ENCODE measurements at places on chromosomes 6 and 20.

DNA sequence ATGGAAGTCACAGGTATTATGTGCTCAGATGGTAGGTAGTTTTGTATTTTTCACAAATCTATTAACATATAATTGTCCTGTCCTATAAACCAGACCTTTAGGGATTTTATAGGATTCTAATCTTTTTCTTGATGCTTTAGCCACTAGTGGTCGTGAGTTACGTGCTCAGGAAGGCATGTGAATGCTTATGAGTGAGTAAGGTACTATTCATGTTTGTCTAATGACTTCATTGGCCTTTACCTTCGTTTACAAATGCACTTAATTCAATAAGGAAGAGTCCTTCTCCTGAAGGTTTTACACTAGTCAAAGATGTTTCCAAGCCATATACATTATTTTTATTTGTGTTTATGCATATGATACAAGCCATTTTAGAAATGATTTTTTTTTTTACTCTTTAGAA lies 23.0 kb downstream of the PACRG start:
- DNase-seq, result no peak

GRCh38 chr20:9220874-9221547 lies 152.1 kb downstream of the PLCB4 start:
- no peak for DNase-seq

DNA sequence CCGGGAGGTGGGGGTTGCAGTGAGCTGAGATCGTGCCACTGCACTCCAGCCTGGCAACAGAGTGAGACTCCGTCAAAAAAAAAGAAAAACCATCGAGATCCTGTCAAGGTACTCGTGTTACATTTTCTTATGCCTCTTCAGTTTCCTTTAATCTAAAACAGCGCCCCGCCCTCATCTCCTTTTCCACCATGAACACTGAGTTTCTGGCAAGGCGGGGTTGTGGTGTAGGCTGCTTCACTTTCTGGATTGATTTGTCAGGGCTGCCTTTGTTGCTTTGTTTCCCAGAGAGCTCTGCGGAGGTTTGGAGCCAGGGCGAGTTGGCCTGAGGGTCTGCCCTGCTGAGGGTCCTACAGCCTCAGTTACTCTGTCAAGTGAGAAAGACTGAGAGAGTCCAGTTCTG lies 8.9 kb downstream of the ITPR3 start:
- no peak for DNase-seq

GRCh38 chr6:24149836-24150235 lies 23.8 kb downstream of the NRSN1 start:
- DNase-seq, result no peak

DNA sequence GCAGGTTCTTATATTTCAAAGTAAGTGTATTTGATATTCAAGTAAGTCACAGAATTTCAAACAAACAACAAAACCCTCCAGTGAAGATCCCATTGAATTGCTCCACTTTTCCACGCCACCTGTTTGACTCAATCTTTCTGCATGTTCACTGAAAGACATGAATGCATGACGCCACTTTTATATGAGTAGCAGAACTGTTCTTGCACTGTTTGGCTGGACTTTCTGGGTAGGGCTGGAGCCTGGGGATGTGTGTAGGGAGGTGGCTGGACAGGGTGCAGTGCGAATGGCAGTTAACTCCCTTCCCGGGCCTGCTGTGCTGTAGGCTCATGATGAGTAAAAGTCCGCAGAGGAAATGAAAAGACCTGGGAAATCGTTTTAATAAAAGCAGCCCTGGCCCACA lies 39.7 kb downstream of the IL20RA start:
- DNase-seq, result no peak

DNA sequence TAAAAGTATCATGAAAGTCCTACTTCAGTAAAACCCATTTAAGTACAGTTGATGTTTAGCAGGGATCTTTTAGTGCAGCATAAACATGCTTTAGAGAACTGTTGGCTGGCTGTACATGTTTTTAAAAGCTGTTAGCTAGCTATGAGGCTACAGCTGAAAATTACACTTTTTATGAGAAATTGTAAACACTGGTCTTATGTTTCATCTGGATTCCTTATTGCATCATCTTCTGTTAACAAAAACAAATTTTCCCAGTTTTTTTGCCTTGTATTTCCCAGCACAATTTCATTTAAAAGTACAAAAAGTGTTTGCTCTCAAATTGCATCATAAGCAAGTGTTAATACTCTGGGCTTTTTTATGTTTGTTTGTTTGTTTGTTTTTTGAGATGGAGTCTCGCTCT lies 18.3 kb upstream of the HLA-E start:
- DNase-seq, result no peak

DNA sequence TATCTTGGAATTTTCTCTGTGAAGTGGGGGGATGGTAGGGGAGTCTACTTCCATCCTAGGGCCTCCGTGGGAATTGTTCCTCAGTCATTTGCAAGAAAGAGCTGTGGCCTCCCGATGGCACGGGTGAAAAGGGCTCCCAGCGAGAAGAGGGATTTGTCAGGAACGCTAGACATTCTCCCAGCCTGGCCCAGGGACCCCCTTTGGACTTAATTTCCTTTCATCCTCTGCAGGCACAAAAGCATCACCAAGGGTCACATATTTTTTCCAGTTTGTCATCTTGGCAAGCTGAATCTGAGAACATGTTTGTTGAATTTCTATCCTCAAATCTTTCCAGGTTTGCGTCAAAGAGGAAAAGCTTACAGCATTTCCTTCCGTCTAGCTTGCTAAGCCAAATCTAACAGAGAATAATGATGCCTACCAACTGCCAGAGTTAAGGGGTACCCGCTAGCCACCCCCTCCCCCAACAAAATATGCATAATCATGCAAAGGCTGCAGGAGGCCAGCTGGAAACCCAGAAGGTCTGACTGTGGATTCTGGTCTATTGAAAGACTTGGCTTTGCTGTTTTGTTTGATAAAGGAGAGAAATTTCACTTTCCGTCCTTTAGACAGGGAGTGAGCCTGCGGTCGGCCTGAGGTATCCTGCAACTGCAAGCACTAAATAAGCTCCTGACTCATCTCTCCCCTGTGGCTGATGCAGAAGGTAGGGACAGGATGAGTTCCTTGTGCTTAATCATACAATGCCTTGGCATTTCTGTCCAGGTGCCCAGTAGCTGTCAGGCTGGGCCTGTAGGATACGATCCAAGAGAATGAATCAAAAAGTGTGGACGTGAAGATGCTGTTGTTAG lies 23.1 kb downstream of the PSMG4 start:
- no peak for DNase-seq

DNA sequence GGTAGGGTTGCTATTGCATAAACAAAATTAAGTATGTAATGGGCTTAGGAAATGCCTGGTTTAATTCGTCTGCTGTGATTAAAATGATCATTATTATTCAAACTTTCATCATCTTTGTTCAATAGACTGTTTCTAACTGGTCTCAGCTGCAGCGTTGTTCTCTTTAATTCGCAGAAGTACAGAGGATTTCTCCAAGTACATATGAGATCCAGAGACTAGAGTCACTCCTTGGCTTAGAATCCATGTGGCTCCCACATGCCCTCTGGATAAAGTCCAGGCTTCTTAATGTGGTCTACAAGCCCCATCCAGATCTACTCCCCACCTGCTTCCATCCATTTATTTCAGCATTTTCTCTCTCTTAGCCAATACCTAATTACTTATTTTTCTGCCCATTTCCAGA lies 1.1 kb upstream of the ZBTB24 start:
- no peak for DNase-seq

GRCh38 chr20:50982363-50982762 lies 23.7 kb downstream of the MOCS3 start:
- no peak for DNase-seq

- DNase-seq, result no peak
Observed at GRCh38 chr6:72620871-72621290, 983 bp upstream of the KCNQ5 start.

GRCh38 chr20:4808872-4809271 lies 87.2 kb downstream of the PRND start:
- no peak for DNase-seq

GRCh38 chr6:142907544-142907943 lies 37.4 kb downstream of the HIVEP2 start:
- no peak for DNase-seq

- DNase-seq, result no peak
Observed at GRCh38 chr20:31862506-31862905, 7.8 kb downstream of the DUSP15 start.

DNA sequence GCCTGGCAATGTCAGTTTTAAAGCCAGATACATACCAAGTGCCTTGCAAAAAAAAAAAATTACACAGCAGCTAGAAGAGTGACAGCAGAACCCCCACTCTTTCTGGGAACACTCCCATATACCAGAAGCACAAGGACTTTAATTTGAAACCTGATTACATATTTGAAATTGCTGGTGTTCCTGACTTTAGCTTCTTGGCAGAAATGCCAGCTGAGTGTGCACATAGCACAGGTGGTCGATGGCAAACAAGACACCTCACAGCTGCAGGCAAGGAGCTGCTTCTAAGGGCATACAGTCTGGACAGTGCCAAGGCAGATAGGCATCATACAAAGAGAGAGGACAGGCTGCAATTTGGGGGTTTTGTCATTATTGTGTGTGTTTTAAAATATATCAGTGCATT lies 150.7 kb upstream of the SGK1 start:
- no peak for DNase-seq

DNA sequence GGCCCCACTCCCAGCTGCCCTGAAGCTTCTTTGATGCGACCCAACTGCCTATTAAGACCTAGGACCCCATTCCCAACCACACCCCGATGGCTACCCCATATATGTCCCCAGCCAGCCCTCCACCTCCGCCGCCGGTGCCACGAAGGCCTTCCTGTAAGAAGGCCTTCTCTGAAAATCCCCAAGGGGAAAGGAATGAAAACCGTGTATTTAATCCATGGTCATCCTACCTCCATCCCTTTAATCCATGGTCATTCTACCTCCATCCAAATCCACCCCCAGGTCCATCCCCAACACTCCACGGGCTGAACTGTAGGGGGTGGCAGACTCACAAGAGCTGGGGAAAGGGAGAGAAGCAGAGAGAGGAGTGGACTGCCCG lies 545 bp upstream of the VSX1 start:
- no peak for DNase-seq

- DNase-seq, result no peak
Observed at GRCh38 chr6:30196376-30196775, 16.8 kb downstream of the TRIM26 start.

GRCh38 chr6:52983159-52983848 lies 11.8 kb downstream of the GSTA4 start:
- DNase-seq, result no peak

DNA sequence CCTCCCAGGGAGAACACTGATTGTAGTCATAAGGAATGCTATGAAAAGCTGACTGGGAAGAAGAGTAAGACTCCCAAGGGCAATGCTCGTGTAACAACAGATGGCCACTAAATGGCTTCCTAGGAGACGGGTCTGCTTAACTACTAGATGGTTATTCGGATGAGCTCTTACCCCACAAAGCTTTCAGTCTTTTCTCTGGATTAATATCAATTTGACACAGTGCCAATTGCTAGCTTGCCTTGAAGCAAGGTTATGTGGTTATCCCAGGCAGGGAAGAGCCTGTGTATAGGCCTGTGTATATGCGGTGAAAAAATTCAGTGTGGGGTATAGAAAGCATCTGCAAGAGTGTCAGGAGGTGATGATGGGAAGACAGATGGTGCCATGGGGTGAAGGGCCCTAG lies 86.4 kb upstream of the NOX3 start:
- DNase-seq, result no peak

DNA sequence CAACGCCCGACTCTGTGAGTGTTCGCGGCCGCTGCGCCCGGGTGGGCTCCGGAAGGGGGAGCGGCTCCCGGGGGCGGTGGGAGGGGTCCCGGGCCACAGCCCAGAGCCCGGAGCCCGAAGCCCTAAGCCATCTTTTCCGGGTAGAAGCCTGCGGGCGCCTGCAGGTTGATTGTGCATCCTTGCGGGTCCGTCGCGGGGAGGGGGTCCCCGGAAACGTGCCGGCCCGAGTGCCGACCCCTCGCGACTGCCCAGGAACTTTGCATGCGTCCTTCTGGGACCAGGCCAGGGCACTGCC lies 413 bp downstream of the PTPRA start:
- peak; percentile 32 for DNase-seq

DNA sequence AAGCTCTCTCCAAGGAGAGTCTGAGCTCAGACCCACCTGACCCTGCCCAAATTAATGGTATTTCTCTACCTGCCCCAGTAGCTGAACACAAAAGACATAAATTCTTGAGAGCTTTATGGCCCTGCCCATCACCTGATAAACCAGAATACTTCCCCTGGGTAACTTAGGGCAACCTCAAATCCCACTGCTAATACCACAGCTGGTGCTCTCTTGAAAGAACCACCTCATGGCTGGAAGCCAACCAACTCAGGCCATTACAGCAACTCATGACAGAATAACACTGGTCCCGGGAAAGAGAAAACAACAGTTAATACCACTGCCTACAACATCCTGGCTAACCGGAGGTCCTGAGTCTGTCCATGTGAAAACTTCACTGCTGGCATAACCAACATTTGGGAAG lies 328.6 kb downstream of the NKAIN2 start:
- DNase-seq, result no peak

- no peak for DNase-seq
Observed at GRCh38 chr6:35808688-35809087, 3.5 kb downstream of the LHFPL5 start.

GRCh38 chr6:126376682-126377081 lies 36.8 kb downstream of the CENPW start:
- no peak for DNase-seq

- DNase-seq, result no peak
Observed at GRCh38 chr20:10800288-10800687, 126.5 kb upstream of the JAG1 start.

- no peak for DNase-seq
Observed at GRCh38 chr20:24999568-24999967, 7.0 kb upstream of the APMAP start.

GRCh38 chr20:59077705-59078104 lies 35.1 kb upstream of the PRELID3B start:
- no peak for DNase-seq

GRCh38 chr6:168288781-168289570 lies 30.6 kb downstream of the DACT2 start:
- DNase-seq, result no peak

DNA sequence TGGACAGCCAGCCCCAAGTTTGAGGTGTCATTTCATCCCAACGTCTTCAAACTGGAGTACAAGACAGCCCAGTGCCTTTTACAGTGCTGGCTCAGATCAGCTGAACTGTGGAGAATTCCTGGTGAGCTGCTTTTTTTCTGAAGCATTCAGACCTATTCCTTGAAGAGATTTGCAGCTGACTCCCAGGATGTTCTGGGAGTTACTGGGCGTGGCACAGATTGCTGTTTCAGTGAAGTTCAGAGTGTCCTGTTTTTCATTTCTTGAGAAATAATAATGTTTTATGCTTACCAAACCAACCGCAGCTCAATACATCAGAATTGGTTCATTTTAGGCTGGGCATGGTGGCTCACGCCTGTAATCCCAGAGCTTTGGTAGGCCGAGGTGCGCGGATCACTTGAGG lies 33.4 kb upstream of the SRPK1 start:
- no peak for DNase-seq

- DNase-seq, result no peak
Observed at GRCh38 chr6:37131960-37132253, 38.0 kb upstream of the PIM1 start.

GRCh38 chr20:35600993-35601973 lies 14.3 kb upstream of the SPAG4 start:
- DNase-seq, result peak; percentile 55

Measured in activated CD4-positive, CD25-positive, alpha-beta regulatory T cell treated with anti-CD3 and anti-CD28 coated beads, Interleukin-2, amount 50 U/mL, for 16 hours (primary cell).